ENCODE measurements at places on chromosomes 3 and 15.
A peak's percentile ranks its signal among the peaks of the same experiment; 100 is the strongest.

- DNase-seq: no peak
Observed at GRCh38 chr3:85432081-85432480, 473.3 kb downstream of the CADM2 start.

GRCh38 chr3:71547249-71548198 lies 36.0 kb downstream of the FOXP1 start:
- no peak for DNase-seq

- no peak for DNase-seq
Observed at GRCh38 chr3:133629146-133629545, 32.6 kb downstream of the TOPBP1 start.

DNA sequence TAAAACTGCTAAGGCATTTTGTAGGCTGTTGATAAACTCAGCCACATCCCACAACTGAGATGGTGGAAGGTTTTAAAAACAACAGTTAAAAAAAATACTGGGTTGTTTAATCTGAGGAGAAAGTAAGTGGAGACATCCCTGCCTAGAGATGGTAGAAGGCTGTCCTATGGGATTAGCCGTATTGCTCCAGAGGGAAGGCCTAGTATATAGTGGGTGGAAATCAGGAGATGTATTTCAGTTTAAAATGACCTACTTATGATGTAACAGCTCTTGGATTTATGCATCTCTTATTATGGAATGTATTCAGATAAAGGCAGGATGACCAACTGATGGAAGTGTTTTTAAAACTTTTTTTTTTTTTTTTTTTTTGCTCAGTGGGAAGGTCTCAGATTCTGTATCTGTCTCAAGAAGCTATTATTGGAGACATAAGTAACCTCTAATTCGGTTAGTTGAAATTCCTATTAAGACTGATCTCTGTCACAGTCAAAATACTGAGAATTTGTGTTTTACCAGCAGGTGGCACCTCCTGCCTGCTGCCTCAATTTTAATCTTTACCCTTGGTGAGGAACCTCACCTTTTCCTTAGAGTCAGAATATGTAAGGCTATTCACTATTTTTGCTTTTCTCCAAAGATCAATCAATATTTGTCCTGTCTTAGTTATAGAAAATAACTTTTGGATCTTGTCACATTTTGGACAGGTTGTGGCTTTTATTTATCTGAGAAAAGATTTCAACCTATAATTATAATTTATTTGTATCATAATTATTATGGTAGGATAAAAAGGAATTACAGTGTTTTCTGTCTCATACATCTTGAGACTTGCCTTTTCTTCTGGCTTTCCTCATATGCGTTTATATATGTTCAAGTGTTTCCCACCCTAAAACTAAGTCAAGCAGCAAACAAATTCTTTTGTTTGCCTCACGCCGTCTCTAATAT lies 63.0 kb downstream of the VPS8 start:
- DNase-seq: no peak

- no peak for DNase-seq
Observed at GRCh38 chr3:55893045-55893664, 406.0 kb upstream of the WNT5A start.

DNA sequence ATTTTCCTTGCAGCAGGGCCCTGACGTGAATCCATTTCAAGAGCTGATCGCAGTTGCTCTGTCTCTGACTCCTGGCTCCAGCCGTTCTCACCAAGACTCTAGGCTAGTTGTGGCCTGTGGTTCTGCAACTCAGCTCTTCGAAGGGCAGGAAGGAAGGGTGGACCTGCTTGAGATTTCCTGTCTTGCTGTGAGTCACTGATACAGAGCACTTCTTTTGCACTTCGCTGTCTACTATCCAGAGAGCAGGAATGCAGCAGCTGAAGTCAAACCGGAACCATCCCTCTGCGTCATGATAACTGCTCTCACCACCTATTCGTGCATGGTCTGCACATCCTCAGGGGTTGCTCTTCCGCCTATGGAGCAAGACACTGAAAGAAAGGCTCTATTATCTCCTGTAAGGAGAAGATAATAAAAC lies 59.7 kb downstream of the RAP2B start:
- no peak for DNase-seq

DNA sequence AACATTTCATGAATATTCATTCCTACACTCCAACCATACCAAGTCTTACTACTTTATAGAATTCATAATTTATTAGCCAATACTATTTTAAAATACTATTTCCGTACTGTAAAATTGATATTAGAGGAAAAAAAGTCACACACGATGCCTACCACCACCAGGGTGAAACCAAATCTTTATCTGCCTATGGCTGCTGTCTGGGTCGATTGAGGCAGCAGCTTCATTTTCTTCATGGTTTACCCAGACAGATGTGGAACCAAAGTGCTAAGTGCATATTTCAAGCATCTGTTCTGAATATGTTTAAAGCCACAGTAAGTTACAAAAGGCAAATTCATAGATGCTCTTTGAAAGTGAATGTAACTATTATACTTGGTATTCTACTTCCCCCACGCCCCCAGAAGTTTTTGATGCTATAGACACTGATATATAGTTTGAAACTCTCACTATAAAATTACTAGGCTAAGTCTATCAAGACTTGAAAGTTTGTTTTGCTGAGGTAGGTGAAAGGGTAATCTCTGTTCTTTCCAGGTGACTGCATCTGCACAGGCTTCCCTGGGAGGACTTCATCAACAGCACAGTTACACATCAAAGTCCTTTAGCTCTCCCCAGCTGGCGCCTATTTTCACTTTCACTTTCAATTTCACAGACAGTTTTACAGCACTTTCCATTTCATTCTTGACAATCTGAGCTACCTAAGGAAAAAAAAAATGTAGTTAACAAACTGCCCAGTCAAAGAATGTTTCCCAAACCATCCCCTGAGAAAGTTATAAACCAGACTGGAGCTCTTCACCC lies 113.9 kb downstream of the POLQ start:
- peak; percentile 48 for DNase-seq

DNA sequence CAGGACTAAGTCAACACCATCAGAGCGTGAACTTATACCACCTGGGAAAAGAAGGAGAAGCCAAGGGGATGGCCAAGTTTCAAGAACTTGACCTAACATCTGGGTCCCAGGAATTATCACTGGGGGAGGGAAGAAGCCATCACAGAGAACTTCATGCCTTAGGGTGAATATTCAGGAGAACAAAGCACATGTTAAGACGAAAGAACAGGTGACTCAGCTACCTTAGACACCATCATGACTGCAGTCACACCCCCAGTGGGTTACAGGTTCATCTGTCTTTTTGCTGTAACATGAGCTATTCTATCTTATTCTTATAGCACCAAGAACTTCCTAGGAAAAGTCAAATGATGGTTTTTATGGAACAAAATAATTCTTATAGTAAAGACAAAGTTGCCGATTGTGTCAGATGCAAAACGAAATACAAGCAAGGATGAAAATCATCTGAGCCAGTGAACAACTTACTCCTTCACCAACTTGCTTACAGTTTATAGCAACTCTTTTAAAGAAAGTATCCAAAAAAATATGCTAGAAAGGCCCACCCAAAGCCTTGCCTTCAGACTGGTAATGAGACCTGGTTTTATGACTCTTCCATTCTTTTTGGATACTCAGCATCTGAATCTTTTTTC lies 72.0 kb downstream of the TPRA1 start:
- no peak for DNase-seq

DNA sequence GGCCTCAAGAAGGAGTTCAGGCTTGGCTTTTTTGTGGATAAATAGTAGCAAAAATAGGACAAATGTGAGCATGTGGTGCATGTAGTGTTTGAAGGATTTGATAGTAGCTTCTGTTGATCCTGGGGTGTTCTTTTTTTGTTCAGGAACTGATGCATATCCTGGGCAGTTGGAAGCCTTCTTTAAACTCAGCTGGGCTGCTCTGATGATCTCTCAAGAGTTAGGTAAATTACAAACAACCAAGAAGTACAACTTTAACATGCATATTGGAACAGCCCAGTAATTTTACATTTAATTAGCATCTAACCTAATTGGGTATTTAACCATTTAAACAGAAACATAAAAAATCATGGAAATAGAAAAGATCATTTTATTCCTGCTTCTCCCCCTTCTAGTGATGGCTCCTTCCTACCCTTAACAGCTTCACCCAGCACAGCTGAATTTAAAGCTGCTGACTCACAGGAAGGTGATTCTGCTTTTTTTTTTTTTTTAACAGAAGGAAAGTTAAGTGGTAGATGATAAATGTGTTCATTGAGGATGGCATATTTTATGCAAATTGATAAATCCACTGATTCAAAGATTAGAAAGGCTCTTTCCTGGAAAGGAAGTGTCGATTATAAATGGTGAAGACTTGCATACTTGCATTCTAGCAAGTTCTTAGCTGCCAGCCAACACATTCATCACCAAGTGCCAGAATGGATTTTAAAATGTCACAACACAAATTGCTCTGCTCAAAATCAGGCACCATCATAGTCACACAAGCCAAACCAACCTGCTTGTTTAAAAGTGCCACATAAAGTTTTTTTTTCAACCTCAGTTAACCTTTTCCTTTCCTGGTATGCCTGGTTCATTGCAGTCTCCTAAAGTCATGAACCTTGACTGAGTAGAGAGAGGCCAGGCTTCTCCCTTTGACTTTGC lies 20.0 kb downstream of the SLC35G2 start:
- no peak for DNase-seq

GRCh38 chr3:51269466-51269865 lies 115.6 kb upstream of the MANF start:
- DNase-seq: no peak

GRCh38 chr15:78363381-78363734 lies 23.2 kb downstream of the CRABP1 start:
- DNase-seq: no peak

DNA sequence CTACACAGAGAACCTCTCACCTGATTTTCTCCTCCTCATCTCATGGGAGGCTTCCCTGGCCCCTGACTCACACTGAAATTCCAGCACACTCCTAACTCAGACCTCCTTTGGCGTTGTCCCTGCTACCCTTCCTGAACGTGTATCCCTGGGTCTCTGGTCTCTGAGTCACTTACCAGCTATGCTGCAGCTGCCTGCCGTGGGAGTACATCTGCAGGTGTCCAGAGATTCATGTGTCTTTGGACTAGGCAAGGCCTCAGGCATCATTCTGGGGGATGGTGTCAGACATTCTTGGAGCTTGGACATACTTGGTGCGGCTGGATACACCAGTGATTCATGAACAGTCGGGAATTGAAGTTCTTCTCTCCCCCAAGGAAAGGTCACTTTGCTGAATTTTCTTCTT lies 148.8 kb upstream of the TRIM42 start:
- DNase-seq: no peak

DNA sequence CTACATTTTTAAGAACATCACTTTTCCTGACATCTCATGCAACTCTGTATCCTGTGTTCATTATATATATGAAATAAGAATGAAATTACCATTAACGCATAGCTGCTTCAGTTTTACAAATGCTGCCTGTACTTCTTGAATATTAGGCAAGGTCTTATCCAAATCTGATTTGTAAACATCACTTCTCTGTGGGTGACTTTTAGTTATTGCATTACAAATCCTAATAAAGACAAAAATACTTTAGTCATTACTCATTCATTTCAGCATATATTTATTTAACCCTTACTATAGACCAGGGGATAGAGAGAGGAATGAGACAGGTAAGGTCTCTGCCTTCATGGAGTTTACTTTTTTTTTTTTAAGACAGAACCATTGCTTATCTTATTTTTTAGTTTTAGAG lies 36.8 kb downstream of the MTMR10 start:
- DNase-seq: no peak

- no peak for DNase-seq
Observed at GRCh38 chr3:114427285-114428043, 133.6 kb downstream of the TIGIT start.

- no peak for DNase-seq
Observed at GRCh38 chr3:165211721-165212120, 15.5 kb upstream of the SLITRK3 start.

DNA sequence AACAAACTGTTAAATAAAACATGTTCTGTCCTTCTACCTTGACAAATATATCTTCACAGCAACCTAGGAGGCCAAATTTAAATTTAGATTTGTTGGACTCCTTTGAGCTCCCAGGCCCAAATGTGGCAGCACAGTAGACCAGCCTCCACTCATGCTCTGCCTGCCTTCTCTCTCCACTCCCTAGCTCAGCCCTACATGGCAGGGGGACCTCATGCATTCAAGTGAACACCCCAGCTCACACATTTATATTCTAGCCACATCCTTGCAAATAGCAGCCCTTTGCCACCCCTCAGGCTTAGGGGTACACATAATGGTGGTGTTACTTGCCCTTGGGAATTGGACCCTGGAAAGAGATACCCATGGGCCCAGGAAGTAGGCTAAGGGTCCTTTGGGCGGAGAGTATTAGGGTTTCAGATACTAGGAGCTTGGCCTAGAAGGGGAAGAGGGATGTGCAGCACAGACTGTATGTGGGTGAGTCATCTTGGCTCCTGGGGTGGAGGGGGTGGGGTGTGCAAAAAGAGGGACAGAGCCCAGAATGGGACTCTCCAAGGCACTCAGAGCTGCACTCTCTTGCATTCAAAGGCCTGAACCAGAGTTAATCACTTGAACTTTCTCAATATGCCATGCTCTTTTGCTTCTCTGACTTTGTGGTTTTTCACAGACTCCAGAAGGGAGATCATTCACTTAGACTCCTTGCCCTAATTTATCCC lies 268.4 kb upstream of the ROPN1 start:
- DNase-seq: no peak

- DNase-seq: no peak
Observed at GRCh38 chr3:136891934-136892855, 30.2 kb downstream of the NCK1 start.

GRCh38 chr15:45449916-45450867 lies 71.8 kb upstream of the GATM start:
- no peak for DNase-seq

GRCh38 chr3:133520286-133520685 lies 53.2 kb upstream of the CDV3 start:
- DNase-seq: no peak

DNA sequence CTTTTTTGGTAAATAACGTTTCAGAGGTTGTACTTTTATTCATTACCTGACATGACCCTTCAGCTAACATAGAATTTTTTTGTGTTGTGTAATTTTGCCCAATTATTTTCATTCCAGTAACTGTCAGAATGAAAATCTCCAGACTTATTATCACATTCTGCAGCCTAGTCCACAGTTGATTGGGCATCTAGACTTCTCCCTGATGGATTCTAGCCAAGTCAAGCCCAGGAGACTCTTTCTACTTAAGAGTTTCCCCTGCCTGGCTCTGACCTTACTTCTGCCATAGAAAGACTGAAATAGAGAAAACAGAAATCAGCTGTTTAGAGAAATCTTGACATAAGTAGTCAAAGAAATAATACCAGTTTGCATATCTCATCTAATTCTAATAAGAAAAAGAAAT lies 82.9 kb upstream of the CDAN1 start:
- no peak for DNase-seq

DNA sequence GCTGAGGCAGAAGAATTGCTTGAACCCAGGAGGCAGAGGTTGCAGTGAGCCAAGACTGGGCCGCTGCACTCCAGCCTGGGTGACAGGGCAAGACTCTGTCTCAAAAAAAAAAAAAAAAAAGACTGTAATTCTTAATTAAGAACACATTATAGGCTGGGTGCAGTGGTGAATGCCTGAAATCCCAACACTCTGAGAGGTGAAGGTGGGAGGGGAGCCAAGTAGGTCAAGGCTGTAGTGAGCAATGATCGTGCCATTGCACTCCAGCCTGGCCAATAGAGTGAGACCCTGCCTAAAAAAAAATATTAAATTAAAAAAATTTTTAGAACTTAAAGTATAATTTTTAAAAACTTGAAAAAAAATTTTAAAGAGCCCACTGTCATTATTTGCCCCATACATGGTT lies 13.4 kb upstream of the ARPIN start:
- no peak for DNase-seq

GRCh38 chr3:58487140-58487886 lies 4.6 kb upstream of the KCTD6 start:
- DNase-seq: no peak

- DNase-seq: no peak
Observed at GRCh38 chr3:177733936-177734335, 536.7 kb upstream of the TBL1XR1 start.
